ENCODE measurements at places on chromosomes 11 and 22. TPM values are rescaled to one million over a fixed set of nuclear protein-coding genes. Genes with fewer than 3 reads are reported as not detected.

Gene C11orf42
- total RNA-seq, result not detected

Gene TRPM5
- total RNA-seq, result not detected

Gene MYOD1
- total RNA-seq, result not detected

Gene MPEG1
- not detected for total RNA-seq

Gene CDC42BPG
- total RNA-seq, result not detected

Gene JHY
- total RNA-seq, result 4.6 TPM

Gene TMEM179B
- 88.3 TPM for total RNA-seq

Gene C11orf58
- 164 TPM for total RNA-seq

Gene NLRP14
- total RNA-seq, result 0.12 TPM

Gene CARD18
- not detected for total RNA-seq

Gene MS4A4E
- not detected for total RNA-seq

Gene C11orf86
- total RNA-seq, result not detected

Gene OOSP4B
- not detected for total RNA-seq
